ENCODE measurements at places on chromosomes 2 and 18.

DNA sequence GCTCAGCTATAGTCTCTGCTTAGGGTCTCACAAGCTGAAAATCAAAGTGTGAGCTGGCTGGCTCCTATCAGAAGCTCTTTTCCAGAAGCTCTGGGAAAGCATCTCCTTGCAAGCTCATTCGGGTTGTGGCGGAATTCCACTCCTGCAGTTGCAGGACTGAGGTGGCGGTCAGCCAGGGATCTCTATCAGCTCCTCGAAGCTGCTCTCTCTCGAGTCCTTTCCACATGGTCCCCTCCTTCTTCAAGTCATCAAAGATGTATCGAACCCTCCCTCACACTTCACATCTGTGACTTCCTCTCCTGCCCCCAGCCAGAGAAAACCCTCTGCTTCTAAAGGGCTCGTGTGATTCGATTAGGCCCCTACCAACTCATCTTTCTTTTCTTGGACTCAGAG, 141.7 kb downstream of the ZFP36L2 start:
- DNase-seq = no peak

DNA sequence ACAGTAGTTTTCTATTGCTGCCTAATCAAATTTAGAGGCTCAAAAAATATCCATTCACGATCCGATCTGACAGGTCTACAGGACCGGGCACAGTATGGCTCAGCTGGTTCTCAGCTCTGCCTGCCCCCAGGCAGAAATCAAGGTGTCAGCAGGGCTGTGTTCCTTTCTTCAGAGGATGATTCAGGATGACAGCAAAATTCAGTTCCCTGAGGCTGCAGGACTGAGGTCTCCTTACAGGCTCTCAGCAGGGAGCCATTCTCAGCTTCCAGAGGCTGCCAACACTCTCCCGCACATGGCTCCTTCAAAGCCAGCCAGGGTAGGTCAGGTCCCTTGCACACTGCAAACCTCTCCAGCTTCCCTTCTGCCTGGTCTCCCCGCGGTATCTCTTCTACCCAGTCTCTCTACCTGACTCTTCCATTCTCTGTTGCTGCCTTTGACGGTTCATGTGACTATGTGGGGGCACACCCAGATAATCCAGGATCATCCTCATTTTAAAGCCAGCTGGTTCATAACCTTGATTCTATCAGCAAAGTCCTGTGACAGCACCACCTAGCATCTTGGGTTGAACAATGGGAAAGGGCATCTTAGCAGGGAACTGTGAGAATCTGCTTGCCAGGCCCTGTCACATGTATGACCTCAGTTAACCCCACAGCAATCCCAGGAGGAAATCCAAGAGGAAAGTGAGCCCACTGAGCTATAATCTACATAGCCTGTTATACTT, 50.4 kb downstream of the UXS1 start:
- DNase-seq = no peak

GRCh38 chr2:101401326-101401665, 14.0 kb upstream of the CREG2 start:
- no peak for DNase-seq

DNA sequence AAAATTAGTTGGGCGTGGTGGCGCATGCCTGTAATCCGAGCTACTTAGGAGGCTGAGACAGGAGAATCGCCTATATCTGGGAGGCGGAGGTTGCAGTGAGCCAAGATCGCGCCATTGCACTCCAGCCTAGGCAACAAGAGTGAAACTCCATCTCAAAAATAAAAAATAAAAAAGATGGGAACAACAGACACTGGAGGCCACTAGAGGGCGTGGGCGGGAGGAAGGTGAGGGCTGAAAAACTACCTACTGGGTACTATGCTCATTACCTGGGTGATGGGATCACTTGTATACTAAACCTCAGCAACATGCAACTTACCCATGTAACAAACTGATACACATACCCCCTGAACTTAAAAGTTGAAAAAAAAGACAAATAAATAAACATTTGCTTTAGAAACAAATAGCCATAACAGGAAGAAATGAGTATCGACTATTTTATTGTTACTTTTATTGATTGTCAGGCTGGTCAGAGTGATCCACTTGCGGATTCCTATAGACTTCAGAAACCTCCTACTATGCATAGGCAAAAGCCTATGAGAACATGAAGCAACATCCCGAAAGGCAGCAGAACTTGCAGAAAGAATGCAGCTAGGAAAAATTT, 61.0 kb downstream of the TMEM163 start:
- no peak for DNase-seq

- no peak for DNase-seq
Observed at GRCh38 chr2:218472988-218473387, 54.1 kb downstream of the VIL1 start.

- DNase-seq = no peak
Observed at GRCh38 chr18:27803957-27804356, 373.0 kb downstream of the CDH2 start.

GRCh38 chr2:239459606-239460005, 58.8 kb upstream of the HDAC4 start:
- DNase-seq = no peak

- peak; percentile 36 for DNase-seq
Observed at GRCh38 chr2:69565431-69565839, 78.1 kb downstream of the AAK1 start.

DNA sequence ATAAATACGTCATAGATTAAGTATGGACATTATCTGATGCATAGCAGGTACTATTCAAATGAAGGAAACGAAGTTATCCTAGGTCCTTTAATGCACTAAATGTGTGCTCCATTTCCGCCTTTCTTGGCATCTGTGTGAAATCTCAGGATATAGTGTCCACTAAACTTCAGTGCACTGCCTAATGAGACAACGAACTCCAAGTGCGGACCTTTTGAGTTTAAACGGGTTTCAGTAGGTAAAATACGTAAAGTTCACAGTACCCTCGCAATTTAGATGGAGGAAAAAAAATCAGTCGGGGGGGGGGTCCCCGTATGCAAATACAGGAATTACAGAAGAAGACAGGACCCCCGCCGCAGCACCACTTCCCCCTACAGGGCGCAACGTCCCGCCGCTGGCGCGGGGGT, 729 bp upstream of the REL start:
- DNase-seq = peak; percentile 62

- no peak for DNase-seq
Observed at GRCh38 chr2:164703915-164704706, 82.8 kb upstream of the GRB14 start.

DNA sequence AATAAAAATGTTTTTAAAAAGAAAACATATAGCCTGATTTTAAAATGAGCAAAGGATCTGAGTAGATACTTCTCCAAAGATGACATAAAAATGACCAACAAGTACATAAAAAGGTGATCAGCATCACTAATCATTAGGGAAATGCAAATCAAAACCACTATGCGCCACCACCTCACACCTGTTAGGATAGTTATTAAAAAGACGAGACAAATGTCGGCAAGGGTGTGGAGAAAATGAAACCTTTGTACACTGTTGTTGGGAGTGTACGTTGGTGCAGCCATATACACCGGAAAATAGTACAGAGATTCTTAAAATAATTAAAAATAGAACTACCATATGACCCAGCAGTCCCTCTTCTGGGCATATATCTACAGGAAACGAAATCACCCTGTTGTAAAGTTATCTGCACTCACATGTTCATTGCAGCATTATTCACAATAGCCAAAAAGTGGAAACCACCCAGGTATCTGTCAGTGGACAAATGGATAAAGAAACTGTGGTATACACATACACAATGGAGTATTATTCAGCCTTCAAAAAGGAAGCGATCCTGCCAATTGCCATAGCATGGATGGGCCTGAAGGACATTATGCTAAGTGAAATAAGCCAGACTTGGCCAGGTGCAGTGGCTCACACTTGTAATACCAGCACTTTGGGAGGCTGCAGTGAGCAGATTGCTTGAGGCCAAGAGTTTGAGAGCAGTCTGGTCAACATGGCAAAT, 91.6 kb downstream of the PRKRA start:
- no peak for DNase-seq

DNA sequence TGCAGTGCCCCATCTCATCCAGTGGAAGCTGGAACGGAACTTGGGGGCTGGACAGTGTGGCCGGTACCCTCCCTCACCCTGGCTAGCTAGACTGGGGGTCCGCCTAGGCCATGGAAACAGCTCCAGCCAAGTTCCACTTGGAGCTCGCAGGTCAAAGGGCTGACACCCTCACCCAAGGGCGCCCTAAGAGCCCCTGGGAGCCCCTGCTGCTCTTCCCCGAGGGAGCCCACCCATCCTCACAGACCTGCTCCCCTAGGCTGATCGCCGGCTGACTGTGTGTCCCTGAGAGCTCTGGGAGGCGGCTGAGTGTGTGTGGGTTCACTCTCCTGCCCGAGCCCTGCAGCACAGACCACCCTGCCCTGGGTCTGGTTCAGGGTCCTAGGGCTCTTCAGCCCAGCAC, 118.2 kb upstream of the OTOS start:
- DNase-seq = no peak

- no peak for DNase-seq
Observed at GRCh38 chr2:201128933-201129505, 13.1 kb downstream of the CFLAR start.

DNA sequence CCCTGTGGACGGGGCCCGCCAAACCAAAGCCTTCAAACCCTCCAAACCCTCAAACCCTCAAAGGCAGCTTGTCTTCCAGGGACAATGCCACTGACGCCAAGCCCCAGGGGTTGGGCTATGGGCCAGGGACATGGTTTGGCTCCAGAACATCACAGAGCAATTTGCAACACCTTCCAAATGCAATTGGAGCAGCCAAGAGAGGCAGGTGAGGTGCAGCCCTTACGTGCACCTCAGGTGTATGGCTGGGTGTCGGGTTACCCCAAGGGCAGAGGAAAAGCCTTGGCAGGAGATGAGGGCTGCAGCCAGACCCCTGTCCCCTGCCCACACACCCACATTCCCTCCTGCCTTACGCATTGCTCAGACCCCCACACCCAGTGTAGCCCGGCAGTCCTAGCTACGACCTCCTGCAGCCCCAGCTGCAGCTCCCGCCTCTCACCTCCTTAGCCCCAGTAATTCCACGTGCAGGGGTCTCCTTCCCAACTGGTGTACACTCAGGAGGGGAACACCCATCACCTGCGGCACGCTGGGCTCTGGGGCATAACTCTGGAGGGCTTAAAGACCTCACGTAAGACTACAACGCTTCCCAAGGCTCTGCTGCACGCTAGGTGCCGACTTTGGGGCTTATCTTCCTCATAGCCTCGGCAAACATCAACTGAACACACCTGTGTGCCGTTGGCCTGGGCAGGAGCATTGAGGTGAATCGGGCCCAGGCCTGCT, 88.7 kb downstream of the TFCP2L1 start:
- DNase-seq = no peak

- no peak for DNase-seq
Observed at GRCh38 chr2:178279636-178280035, 85.3 kb downstream of the OSBPL6 start.

DNA sequence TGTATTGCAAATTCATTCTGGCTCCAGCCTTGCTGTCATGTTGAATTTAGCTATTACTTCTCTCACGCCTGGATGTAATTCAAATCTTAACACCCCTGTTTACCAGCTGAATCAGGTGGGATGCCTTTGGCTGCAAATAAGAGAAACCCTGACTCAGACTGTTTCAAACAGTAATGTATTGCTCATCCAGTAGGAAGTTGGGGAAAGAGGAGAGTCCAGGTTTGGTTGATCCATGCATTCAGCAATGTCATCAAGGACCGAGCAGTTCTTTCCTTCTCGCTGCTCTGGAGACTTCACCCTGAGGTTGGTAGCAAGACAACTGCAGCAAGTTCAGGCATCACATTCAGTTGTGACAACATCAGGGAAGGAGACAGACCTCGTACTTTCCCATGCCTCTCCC, 6.4 kb upstream of the DARS1 start:
- no peak for DNase-seq

DNA sequence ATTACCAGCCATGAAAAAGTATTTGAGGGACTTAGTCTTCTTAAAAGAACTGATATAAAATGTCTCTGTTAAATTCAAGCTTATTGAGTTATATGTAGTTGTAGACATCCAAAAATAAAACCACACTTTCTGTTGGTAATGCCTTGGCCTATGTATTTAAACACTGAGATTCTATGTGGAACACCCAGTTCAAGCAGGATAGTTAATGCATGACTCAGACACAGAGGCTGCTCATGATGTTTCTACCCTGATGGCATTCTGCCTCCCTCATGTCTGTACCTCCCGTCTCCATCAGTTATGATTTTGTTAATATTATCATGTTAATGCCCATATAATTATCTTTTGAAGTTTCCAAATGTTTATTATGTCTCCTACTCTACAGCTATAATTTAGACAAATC, 164.5 kb downstream of the XIRP2 start:
- no peak for DNase-seq

DNA sequence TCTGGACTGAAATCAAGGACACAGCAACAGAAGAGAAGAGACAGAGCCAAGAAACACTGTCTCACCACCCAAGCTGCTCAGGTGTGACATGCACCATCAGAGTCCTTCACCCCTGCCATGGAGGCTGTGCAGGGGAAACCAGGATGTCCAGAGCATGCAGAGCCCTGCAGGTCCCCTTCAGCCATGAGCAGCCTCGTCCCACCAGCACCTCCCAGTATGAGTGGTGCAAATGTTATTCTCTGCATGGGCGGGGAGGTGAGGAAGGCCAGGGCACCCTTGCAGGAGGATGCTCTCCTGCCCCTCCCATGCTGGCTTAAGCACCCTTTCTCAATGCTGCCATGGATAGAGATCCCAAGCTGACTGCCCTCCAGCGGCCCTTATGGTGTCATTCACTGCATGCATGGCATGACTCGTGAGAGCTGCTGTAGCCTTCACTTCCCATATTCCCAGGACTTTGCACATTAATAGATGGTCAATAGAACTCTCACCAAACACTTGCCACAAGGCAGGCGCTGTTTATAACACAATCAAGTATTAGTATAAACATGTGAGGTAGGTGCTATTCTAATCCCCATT, 171.0 kb downstream of the ANAPC1 start:
- DNase-seq = no peak

GRCh38 chr18:51852681-51853080, 487.3 kb upstream of the DCC start:
- no peak for DNase-seq

DNA sequence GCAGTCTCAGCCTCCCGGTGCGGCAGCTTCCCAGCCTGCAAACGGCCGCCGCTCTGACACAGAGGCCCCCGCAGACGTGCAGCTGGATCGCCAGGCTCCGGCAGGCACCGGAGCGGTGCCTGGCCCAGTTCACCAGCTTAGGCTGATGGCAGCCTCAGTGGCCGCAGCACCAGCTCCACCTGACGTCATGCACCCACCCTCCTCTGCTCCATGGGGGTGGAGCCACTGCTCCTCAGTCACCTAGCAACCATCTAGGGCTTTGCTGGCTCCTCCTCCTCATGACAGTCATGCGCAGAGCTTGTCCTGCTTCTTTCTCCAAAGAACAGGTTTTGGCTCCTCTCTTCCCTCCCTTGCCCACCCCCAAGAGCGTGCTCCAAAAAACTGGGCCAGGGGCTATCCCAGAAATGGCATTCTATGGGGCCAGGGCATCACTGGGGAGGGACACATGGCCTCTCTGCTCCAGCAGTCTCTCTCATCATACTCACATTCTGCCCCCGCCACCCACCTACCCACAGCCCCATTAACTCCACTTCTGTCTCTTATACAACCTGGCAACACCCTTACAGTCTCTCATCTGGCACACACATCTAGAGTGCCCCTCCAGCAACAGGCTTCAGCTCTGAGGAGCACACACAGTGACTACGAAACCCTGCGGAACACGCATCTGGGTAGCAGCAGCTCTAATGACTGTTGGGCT, 5.5 kb downstream of the DCTN1 start:
- DNase-seq = no peak
